ENCODE measurements at places on chromosomes 12 and 14. TPM values are rescaled to one million over a fixed set of nuclear protein-coding genes. Genes with fewer than 3 reads are reported as not detected.

Gene CBLN3
- 1.4 TPM for total RNA-seq

Gene TMEM132D
- 1.8 TPM for total RNA-seq

Gene RPL36AL
- 156 TPM for total RNA-seq

GRCh38 chr12:12671850-12672660 lies 23.9 kb downstream of the GPR19 start:
- DNase-seq, result no peak

DNA sequence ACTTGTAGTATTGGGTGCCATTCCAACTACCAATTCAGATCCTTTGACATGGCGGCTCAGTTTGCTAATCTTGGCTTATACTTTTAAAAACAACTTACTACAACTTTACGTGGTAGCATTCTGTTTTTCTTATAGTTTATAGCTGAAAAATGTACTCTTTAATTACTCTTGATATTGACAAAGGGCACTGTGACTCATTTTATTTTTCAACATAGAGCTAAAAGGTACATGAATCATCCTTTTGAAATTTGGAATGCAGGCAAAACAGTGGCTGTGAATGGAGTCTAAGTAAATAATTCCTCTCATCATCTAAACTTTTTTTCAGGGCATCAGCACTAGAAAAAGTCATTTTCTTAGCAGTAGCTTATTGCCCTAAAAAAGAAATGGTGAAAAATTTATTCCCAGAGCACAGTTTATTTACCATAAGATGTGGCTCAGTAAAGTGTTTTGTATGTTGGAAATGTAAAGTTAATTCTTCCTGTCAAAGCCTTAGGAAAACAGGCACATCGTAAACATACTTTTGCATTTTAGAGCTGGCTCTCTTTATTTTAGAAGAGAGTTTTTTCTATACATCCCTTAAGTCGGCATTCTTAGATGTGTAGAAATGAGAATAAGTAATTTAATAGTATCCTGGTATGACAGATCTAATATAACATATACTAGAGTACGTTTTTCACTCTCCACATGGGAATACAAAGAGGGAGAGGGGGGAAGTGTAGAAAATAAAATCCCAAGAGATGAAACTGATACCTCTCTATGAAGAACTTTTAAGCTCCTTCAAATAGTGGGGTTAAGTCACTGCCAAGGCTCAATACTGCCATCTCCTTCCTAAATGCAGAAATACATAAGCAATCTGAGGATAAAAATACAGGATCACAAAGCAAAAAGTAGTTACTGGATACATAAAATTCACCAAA lies 55.2 kb downstream of the SLC25A21 start:
- no peak for DNase-seq

DNA sequence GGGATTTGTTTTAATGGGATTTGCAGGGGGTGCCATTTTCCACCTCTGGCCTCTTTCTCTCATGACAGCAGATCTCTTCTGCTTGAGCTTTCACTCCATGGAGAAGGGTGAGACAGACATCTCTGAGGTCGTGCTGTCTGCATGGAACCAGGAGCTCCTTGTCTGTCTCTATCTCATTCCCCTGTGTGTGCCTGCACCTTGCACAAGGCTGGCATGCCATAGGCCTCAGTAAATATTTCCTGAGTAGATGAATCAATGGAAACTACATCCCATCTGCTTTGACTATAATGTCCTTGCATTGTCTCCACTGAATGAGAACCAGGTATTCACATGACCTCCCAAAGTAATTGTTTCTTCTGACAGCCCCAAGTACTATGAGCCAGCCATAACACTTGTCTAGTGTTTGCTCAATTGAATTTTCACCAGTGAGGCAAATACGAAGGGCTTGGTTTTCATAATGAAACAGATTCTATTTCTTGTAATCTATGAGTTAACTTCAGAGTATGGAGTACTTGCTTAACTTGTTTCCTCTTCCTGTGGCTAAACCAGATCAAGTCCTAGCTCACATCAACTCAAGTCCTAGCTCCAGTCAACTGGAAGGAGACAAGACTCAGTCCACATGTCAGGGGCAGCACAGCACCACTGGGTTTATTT lies 32.3 kb downstream of the KCNK13 start:
- no peak for DNase-seq

- DNase-seq, result no peak
Measured at GRCh38 chr12:47238669-47239114, 158.9 kb upstream of the AMIGO2 start.

- DNase-seq, result no peak
Measured at GRCh38 chr14:36556811-36557433, 25.5 kb downstream of the NKX2-8 start.

- DNase-seq, result no peak
Measured at GRCh38 chr12:122031342-122032216, 9.9 kb downstream of the BCL7A start.

DNA sequence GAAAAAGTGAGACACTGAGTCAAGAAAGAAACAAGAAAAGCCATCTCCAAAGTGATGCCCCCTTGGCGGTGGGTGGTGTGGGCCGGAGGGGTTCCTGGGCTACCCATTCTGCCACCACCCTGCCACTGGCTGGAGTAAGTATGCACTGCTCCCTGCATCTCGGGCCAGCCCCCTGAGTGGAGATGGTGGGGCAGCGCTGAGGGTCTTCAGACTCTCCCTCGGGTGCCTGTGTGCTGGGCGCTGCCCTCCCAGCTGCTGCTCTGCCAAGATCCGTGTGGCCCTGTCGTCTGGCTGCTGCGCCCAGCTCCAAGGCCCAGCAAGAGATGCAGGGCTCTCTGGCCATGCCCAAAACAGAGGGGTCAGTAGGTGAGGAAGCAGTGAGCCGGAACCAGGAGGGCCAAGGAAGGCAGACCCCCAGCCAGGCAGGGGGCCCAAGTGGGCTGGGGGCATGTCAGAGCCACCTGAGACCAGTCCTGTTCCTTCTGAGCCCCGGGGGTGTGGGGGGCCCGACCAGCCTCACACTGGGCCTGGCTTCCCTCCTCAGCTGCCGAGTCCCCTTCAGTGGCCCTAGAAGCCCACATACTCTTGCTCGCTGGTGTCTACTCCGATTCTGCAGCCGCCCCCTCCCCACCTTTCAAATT lies 5.2 kb downstream of the GPR132 start:
- DNase-seq, result no peak

GRCh38 chr12:111222523-111222922 lies 146.4 kb downstream of the PHETA1 start:
- no peak for DNase-seq

DNA sequence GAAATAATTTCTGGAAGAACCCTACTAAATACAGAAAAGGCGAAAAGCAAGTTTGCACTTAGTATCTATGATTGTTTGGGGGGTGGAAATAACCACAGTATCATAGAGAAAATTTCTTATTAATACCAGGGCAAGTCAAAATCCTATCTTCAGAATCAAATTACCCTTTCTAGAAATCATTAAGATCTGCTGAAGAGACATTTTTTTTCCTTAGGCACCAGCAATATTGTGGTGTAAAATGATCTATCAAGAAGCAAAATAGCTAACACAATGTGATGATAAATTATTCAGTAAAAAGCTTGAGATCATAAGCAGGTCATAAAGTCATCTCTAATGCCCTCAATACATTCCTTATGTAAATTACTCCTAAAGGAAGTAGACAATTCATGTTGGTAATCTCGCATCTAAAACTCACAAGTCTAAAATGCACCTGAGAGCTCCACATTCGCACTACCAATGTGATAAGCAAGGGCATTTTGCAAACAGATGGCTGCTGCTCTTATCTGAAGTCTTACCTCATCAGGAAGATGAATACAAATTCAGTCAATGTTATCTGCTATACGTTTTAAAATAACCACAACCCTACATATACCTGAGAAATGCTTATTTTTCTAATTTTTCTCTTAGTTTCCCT lies 14.6 kb downstream of the HEATR5A start:
- DNase-seq, result no peak

- no peak for DNase-seq
Measured at GRCh38 chr12:124463341-124463921, 104.0 kb downstream of the NCOR2 start.

- DNase-seq, result no peak
Measured at GRCh38 chr12:124390442-124391097, 95.7 kb downstream of the RFLNA start.

DNA sequence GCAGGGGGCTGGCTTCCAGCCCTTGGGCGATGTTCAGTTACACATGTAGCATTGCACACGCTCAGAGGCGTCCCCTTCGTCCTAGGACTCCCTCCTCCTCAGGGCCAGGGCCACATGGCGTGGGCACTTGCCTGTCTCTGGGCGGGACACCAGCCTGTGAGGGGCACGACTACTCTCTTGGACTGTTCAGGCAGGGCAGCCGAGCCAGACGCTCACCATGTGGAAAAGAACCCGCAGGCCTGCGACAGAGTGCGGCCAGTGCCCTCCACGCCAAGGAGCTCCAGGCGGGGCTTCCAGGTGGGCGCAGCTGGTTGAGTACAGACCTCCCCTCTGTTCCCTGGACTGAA lies 20.9 kb downstream of the MTA1 start:
- no peak for DNase-seq

All from type B pancreatic cell (in vitro differentiated cells).